Adrenal gland (tissue), 19 donors: ENCODE measurements at places on chromosomes 2 and 18. TPM values are rescaled to one million over a fixed set of nuclear protein-coding genes. Genes with fewer than 3 reads are reported as not detected.

The PLEK gene
- 16.8 TPM for total RNA-seq

The LINC00305 gene
- not detected for total RNA-seq

The NT5C1B gene
- total RNA-seq: not detected

The BOK gene
- 17.8 TPM for total RNA-seq

The EFR3B gene
- 10.6 TPM for total RNA-seq

The SCN1A gene
- total RNA-seq: not detected

The TBR1 gene
- total RNA-seq: not detected

The ITSN2 gene
- total RNA-seq: 66.4 TPM

The MYO5B gene
- total RNA-seq: 2.1 TPM

The HMSD gene
- not detected for total RNA-seq

The GAL3ST2 gene
- 0.25 TPM for total RNA-seq

GRCh38 chr18:75128051-75128605, 80.8 kb downstream of the PTGR3 start:
- H3K4me1 ChIP-seq: no peaks in the 10 kb centered on the region
- H3K27me3 ChIP-seq: no peaks in the 10 kb centered on the region
- H3K4me3 ChIP-seq: no peak overlapping the region
- H3K36me3 ChIP-seq: no peaks in the 10 kb centered on the region
- no peak for DNase-seq
- no peak overlapping the region for H3K27ac ChIP-seq

- H3K4me1 ChIP-seq: no peaks in the 10 kb centered on the region
- peak overlapping the region; percentile 64 for H3K27ac ChIP-seq
- no peaks in the 10 kb centered on the region for H3K27me3 ChIP-seq
- H3K36me3 ChIP-seq: no peaks in the 10 kb centered on the region
- no peak overlapping the region for H3K4me3 ChIP-seq
Measured at GRCh38 chr2:216711348-216711747, 16.0 kb upstream of the IGFBP5 start.

DNA sequence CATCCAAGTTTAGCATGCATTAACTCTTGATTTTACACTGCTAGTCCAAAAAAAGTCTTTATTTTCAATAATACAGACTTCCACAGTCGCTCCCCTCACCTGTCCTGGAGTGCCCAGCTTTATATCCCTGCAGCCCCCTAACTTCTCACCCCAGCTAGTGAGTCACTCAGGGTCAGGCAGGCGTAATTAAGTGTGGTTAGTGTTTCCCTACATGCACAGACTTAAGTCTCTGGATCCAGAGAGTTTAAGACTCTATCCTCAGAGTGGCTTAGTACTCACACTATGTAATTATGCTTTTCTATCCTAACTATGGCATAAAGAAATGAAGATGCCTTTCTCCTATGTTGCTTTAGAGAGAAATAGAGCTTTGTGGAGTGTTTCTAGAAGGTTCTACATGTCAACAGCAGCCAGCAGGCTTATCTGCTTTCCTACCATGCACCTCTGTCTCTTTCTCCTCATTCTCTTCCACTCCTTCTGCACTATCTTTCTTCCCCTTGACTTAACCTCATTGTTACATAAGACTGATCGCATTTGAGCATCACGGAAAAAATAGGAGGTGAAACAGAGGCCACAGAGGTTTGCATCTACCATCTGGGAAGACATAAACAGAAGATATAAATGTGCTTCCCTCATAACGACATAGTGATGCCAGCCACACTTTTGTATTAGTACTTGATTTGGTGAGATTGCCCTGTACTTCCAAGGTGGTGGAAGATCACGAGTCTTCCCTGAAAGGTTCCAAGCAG, 34.4 kb upstream of the PMAIP1 start:
- H3K27me3 ChIP-seq: peaks cover 6% of the 10 kb centered on the region
- no peaks in the 10 kb centered on the region for H3K36me3 ChIP-seq
- H3K27ac ChIP-seq: no peak overlapping the region
- H3K4me3 ChIP-seq: no peak overlapping the region
- no peaks in the 10 kb centered on the region for H3K4me1 ChIP-seq
- no peak for DNase-seq

DNA sequence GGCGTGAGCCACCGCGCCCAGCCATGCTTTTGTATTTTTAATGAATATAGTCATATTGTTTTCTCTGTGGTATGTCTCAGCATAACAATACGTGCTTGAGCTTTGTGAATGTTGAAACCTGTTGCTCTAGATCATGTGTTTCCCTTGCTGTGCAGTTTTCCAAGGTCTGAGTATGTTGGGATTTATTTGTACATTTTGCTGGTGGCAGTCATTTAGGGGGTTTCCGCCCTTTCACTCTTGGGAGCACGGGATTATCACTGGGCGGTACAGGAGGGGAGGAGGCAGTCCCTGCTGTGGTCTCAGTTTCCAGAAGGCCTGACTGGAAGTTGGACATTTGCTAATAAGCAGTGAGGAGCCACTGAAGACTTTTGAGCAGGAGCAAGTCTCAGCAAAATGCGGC, 24.9 kb upstream of the CATIP start:
- no peak overlapping the region for H3K4me3 ChIP-seq
- H3K27ac ChIP-seq: peak overlapping the region; percentile 74
- peaks cover 7% of the 10 kb centered on the region for H3K4me1 ChIP-seq

DNA sequence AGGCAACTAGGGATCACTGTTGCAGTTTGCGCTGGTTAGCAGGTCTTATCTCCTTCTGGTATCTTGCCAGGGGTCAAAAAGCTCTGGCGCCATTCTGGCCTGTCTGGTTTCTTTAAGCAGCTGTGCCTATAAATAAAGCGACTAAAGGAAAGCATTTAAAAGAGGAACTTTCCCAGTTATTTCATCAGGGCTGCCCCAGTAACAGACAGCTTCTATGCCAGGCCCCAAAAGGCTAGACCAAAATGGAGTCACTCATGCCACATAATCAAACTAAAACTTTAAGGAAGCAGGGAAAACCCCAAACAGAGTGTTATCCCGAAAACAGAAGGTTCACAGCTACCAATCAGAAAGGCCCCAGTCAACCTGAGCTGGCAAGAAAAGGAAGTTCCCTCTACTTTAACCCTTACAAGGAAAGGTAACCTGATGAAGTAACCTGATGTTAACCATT, 41.2 kb upstream of the HNRNPA3 start:
- no peak overlapping the region for H3K27ac ChIP-seq
- no peaks in the 10 kb centered on the region for H3K27me3 ChIP-seq
- no peaks in the 10 kb centered on the region for H3K36me3 ChIP-seq
- DNase-seq: peak; percentile 14
- H3K4me1 ChIP-seq: peaks cover 4% of the 10 kb centered on the region

DNA sequence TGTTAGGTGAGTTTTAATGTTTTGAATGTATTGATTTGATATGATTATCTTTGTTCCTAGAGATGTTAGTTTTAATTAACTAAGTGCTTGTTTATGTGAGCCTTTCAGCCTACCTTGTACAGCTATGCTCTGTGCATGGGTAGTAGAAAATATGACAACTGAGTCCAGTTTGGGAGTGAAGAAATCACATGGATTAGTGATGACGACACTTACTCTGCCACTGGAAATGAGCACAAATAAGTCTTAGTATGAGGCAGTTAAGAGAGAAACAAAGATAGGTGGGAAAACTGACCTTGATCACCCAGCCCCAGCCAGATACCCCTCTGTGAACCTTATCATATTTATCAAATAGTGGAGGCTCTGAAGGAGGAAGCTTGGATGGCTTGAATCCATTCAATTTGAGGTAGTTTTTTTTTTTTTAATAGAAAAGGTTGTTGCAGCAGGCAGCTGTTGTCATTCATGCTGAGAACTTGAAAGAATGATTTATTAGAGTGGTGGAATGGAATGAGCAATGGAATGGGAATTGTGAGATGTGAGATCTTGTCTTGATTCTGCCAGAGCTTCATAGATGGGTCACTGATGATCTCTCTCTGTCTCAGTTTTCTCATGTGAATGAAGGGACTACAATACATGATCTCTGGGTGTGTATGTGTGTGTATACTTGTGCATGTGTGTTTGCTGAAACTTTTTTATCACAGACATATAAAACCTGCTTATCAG, 96.4 kb downstream of the MAP3K20 start:
- no peaks in the 10 kb centered on the region for H3K36me3 ChIP-seq
- no peaks in the 10 kb centered on the region for H3K4me1 ChIP-seq
- no peaks in the 10 kb centered on the region for H3K27me3 ChIP-seq

GRCh38 chr2:156540706-156541105, 104.5 kb downstream of the GPD2 start:
- no peaks in the 10 kb centered on the region for H3K4me1 ChIP-seq
- H3K4me3 ChIP-seq: no peak overlapping the region
- H3K27me3 ChIP-seq: no peaks in the 10 kb centered on the region
- H3K27ac ChIP-seq: no peak overlapping the region
- no peaks in the 10 kb centered on the region for H3K36me3 ChIP-seq

- no peaks in the 10 kb centered on the region for H3K4me1 ChIP-seq
- no peaks in the 10 kb centered on the region for H3K27me3 ChIP-seq
- no peak overlapping the region for H3K4me3 ChIP-seq
- no peak overlapping the region for H3K27ac ChIP-seq
- no peak for DNase-seq
Measured at GRCh38 chr2:207203056-207203455, 37.3 kb upstream of the KLF7 start.

GRCh38 chr2:96970910-96971309, 15.5 kb downstream of the FAM178B start:
- H3K4me1 ChIP-seq: no peaks in the 10 kb centered on the region
- no peaks in the 10 kb centered on the region for H3K27me3 ChIP-seq
- H3K27ac ChIP-seq: no peak overlapping the region
- no peaks in the 10 kb centered on the region for H3K36me3 ChIP-seq
- no peak overlapping the region for H3K4me3 ChIP-seq

- H3K4me3 ChIP-seq: no peak overlapping the region
- H3K36me3 ChIP-seq: no peaks in the 10 kb centered on the region
- H3K4me1 ChIP-seq: no peaks in the 10 kb centered on the region
- no peak for DNase-seq
Measured at GRCh38 chr2:173720306-173720705, 244.9 kb downstream of the SP3 start.

DNA sequence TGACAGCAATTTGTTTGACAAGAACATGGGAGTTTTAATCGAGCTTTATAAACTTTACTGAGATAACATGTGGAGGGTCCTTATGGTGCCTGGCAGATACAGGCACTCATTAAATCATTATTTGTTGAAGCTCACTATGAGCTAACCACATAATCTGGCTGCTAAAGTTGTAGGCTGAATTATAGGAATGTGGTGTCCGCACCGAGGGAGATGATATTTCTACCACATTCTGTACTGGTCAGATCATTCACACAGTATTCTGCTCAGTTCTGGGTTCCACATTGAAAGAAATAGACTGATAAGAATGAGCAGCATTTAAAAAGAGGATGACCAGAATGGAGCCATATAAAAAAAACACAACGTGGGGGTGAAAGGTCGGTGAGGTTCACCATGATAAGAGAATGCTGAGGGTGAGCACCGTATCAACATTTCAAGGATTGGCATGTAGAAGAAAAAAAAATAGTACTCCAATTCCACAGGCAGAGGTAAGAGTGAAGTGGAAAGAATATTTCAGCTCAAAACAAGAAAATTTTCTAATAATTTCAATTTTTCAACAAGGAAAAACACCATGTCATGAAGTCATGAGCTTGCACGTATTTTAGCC, 54.4 kb downstream of the TMEFF2 start:
- H3K36me3 ChIP-seq: no peaks in the 10 kb centered on the region
- DNase-seq: no peak
- no peak overlapping the region for H3K27ac ChIP-seq

DNA sequence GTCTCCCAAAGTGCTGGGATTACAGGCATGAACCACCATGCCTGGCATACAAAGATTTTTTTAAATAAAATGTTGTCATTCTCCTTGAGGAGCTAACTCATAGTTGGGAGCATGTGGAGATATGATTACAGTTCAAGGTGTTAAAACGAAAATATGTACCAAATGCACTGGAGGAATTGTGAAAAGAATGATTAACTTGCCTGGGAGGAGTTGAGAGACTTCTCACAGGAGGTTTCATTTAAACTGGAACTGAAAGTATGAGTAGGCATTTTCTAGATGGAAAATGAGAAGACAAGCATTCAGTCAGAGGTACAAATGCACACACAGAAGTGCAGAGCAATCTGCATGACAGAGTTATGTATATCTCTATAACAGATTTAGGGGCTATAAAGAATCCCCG, 126.6 kb upstream of the PDE1A start:
- no peak for DNase-seq
- H3K27me3 ChIP-seq: no peaks in the 10 kb centered on the region
- H3K4me1 ChIP-seq: no peaks in the 10 kb centered on the region
- no peak overlapping the region for H3K27ac ChIP-seq

GRCh38 chr2:219524817-219525216, 10.5 kb downstream of the ASIC4 start:
- no peaks in the 10 kb centered on the region for H3K4me1 ChIP-seq
- DNase-seq: no peak
- no peak overlapping the region for H3K27ac ChIP-seq
- H3K36me3 ChIP-seq: no peaks in the 10 kb centered on the region
- H3K27me3 ChIP-seq: peaks cover 67% of the 10 kb centered on the region

DNA sequence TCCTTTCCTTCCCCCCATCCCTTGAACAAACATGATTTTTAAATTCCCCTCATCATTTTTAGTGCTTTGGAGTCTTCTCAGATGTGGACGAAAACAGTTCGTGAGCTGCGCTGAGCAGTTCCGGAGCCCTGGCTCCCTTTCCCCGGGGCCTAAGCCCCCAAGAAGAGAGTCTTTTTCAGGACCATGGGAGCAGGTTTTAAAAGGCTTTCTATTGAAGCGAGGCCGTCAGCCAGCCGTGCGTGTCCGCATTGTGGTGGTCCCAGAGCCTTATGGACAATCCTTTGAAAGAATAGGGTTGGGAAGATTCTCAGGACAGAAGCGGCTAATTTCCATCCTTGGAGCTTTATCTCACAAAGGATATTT, 290.7 kb downstream of the SOX11 start:
- no peak overlapping the region for H3K4me3 ChIP-seq
- no peak for DNase-seq
- H3K27me3 ChIP-seq: no peaks in the 10 kb centered on the region
- H3K27ac ChIP-seq: no peak overlapping the region

DNA sequence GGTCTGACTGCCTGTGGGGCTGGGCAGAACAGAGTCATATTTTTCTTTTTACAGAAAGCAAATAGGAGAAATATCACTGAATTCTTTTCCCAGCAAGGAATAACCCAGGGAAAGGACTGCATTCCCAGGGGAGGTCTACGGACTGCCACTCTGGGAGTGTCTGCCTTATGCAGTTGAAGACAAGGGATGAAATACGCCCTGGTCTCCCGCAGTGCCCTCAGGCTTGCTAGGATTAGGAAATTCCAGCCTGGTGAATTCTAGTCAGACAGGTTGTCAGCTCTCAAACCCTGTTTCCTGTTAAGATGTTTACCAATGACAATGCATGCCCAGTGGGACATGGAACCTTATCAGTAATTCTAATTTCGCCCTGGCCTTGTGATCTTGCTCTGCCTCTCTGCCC, 30.3 kb upstream of the PDK1 start:
- no peaks in the 10 kb centered on the region for H3K36me3 ChIP-seq
- no peak overlapping the region for H3K4me3 ChIP-seq
- DNase-seq: no peak
- H3K27me3 ChIP-seq: no peaks in the 10 kb centered on the region
- H3K27ac ChIP-seq: no peak overlapping the region

GRCh38 chr2:96715658-96716057, 24.2 kb downstream of the LMAN2L start:
- no peak overlapping the region for H3K27ac ChIP-seq
- H3K27me3 ChIP-seq: no peaks in the 10 kb centered on the region
- H3K4me1 ChIP-seq: no peaks in the 10 kb centered on the region
- DNase-seq: no peak

GRCh38 chr2:1731963-1732768, 12.1 kb downstream of the PXDN start:
- H3K4me1 ChIP-seq: peaks cover 13% of the 10 kb centered on the region
- no peak for DNase-seq
- no peaks in the 10 kb centered on the region for H3K36me3 ChIP-seq
- H3K27ac ChIP-seq: no peak overlapping the region
- H3K4me3 ChIP-seq: no peak overlapping the region

GRCh38 chr2:15649561-15650255, 58.0 kb downstream of the DDX1 start:
- H3K36me3 ChIP-seq: no peaks in the 10 kb centered on the region
- no peak overlapping the region for H3K4me3 ChIP-seq
- DNase-seq: peak; percentile 50
- no peaks in the 10 kb centered on the region for H3K4me1 ChIP-seq
